Amniotic epithelial cell (primary cell): ENCODE measurements at places on chromosomes 4 and X.

DNA sequence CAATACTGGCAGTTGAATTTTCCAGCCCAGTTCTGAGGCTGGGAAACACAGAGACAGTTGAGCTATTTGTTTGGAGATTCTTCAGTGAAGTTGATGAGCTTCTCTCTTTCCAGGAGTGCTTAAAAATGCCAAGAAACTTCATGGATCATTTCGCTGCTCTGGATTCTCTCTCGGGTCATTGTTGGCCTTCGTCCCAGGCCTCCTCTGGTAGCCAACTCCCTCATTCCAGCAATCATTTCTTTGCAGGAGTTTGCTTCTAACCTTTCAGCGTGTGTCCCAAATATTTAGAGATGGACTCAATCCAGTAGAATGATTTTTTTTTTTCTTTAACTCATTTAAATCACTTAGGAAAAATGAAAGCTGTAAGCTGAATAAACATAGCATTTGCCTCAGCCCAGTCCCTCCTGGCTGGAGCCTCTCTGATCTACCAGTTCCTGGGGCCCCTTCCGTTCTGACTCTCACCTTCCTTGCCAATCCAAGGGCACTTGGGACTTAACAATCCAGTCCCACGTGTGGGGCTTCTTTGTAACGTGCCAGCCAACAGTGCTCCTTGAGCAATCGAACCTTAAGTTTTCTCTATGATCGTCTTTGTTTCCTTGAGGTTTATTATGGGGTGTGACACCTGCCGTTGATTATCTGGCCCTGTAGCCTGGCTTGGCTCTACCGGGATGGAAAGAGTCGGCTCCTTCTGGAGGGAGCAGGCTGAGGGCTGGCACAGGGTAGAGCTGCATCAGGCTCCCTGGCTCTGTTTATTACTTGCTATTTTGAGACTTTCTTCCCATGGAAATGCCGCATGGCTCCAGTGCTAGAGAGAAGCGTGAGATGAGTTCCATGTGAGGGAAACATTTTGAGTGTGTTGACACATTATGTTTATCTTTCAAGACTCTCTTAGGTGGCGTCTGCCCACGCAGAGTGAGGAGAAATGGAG lies 80.4 kb upstream of the GPC4 start:
- peak; percentile 13 for DNase-seq

GRCh38 chrX:127124871-127125270 lies 305.3 kb downstream of the PRR32 start:
- no peak for DNase-seq

DNA sequence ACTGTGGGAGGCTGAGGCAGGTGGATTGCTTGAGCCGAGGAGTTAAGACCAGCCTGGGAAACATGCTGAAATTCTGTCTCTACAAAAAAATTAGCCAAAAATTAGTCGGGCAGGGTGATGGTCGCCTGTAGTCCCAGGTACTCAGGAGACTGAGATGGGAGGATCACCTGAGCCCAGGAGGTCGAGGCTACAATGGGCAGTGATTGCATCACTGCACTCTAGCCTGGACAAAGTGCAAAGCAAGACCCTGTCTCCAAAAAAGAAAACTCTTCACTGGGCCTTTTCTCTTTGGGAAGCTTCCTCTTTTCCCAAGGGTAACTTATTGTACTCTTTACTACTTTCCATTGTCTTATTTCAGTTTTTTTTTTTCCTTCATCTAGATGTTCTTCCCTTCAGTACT lies 88.9 kb downstream of the UBE2K start:
- no peak for DNase-seq

DNA sequence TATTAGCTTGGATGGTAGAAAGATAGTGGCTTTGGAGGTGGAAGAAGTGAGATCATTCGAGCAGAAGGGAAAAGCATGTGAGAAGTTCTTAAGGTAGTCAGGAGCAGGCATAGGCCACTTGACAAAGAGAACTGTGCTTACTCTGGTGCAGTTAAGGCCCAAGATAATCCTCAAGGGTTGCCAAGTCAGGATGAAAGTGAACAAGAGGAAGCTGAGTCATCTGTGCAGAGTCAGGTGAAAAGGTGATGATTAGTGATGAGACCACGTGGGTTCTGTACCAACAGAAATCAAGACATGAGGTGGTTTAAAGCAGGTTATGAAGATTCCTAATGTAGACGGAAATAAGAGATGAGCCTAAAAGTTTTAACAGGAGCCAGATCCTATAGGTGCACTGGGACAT lies 369.8 kb downstream of the DTHD1 start:
- no peak for DNase-seq

DNA sequence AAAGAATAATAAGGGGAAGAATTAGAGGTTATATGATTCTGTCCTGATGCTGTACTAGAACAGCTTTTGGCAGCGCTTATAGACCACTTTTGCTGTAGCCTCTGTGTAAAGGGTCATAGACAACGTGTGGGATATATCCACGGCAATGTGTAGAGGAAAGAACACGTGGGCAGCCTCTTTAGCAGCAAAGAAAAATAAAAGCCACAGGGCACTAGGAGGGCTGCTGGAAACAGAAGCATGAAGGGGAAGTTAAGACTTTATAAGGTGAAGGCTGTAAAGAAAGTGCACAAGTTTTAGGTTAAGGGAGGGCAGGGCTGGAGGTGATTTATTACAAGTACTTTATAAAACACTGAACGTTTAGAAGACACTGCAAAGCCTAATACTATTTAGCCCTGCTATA lies 20.1 kb upstream of the PHEX start:
- no peak for DNase-seq
